Stimulated activated CD8-positive, alpha-beta memory T cell treated with anti-CD3 and anti-CD28 coated beads, Interleukin-2, amount 100 ng/mL, for 1 hour (primary cell): ENCODE measurements at places on chromosomes 12 and 14.
A peak's percentile ranks its signal among the peaks of the same experiment; 100 is the strongest.

- DNase-seq, result no peak
Measured at GRCh38 chr14:42628602-42629001, 1021.9 kb downstream of the LRFN5 start.

DNA sequence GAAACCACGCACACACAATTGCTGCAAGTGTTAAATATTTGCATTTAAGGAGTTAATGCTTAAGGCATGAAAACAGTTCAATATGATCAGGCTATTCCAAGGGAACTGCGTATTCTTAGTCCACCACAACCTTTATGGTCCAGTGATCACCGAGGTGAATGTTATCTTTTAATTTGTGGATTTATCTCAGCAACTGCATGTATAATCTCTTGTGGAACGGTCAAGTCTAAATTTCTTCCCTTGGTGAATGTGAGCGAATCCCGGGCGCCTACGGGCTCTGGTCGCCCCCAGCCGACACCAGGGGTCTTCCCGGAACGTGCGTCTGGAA is 999 bp upstream of the AK7 start:
- DNase-seq, result no peak

GRCh38 chr14:95901054-95901453 is 24.4 kb downstream of the TUNAR start:
- DNase-seq, result no peak

DNA sequence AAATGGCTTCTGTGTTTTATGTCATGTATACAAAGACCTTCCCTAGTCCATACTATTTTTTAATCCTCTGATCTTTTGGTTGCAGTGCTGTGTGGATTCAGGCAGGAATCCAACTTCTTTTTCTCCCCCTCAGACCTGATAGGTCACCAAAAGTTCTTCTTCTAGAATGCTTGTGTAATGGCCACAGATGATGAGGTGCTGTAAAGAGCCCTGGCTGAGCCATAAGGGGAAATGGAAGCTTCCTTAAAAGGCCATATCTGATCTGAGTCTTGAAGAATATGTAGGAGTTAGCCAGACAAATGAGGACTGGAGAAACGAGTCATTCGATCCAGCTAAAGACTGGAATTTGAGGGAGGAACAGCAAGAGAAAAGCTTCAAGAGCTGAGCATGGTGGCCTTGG is 353.9 kb downstream of the PCNX1 start:
- DNase-seq, result no peak

DNA sequence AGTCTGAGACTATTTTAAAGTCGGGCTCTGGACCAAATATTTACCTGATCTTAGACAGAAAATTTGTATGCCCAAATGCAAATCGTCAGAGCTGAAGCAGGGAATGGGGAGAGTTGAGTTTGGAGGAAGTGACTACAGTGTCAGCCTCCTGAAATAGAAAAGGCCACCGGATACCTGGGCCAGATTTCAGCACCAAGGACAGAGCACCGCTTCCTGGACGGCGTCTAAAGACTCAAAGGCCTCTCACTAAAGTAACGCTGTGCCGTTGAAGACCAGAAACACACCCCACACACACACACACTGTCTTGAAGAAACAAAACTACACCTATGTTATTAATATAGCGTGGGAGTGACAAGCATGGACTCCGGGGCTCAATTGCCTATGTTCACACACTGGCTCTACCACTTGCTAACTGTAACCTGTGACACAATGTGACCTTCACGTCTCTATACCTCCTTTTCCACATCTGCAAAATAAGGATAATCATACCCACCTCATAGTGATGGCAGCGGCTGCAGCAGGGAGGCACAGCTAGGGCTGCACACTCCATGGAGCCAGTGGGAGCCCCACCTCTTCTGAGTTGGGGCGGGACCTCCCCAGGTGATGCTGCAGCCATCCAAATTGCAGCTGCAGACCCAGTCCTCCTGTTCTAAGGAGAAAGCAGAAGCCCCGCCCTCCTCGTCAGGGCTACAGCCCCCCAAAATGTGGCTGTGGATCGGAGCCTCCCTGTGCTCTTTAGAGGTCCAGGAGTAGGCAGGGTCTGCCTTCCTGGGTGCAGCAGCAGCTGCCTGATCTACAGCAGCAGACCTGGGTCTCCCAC is 35.6 kb downstream of the KRT76 start:
- DNase-seq, result peak; percentile 50

GRCh38 chr12:106070147-106070546 is 68.6 kb downstream of the NUAK1 start:
- DNase-seq, result no peak

DNA sequence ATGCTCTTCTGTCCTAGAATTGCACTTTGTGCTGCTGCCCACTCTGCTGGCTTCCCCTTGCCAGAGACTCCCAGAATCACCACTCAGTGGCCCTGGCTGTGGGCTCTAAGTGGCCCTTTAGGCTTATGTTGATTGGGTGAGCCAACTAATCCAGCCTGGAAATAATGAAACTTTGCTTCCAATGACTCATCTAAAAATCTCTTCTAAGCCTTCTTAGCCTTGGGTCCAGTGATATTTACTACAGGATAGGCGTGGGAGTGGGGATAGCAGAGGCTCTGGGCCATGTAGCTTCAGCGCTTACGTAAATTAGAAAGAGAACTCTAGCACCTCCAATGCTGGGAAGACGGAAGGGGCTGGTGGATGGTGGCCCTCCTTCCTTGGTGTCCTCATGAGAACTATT is 137.9 kb downstream of the TTC8 start:
- no peak for DNase-seq

- DNase-seq, result no peak
Measured at GRCh38 chr12:105961821-105962671, 176.7 kb downstream of the NUAK1 start.

- no peak for DNase-seq
Measured at GRCh38 chr12:131892711-131893604, 1.5 kb upstream of the ULK1 start.

GRCh38 chr12:99453836-99454538 is 193.6 kb upstream of the GARIN6 start:
- no peak for DNase-seq

DNA sequence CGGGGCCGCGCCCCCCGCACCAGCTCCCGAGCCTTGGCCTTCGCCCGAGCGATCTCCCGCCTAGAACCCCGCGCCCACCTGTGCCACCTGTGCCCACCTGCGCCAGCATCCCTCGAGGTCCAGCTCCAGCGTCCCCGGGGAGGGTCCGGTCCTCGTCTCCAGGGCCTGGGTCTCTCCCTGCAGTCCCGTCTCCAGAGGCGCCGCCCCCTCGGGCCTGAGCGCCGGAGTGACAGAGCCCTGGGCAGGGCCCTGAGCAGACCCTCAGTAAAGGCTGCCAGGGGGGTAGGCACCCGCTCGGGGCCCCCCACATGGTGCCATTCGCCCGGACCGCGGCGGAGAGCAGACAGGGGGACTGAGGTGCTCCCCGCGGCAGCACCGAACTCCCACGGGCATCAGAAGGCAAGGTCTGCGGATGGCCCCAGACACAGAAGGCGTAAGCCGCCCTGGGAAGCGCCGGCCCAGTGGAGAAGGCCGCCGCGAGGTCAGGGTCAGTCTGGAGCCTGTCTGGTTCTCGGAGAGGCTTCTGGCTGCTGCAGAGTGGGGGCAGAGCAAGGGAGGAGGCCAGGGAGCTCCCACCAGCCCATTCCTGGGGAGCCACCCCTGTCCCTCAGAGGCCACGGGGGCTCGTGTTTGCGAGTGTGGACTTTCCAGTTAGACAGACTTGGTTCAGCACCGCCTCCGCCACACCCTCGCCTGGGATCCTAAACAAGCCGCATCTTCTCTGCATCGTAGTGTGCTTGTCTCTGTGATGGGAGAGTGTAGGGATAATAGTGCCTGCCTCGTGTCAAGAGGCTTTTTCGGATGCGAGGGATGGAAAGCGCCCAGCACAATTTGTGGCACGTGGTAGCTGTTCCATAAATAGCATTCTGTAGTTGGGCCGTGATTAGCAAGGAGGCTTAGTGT is 1.1 kb upstream of the PPP1R13B start:
- no peak for DNase-seq

DNA sequence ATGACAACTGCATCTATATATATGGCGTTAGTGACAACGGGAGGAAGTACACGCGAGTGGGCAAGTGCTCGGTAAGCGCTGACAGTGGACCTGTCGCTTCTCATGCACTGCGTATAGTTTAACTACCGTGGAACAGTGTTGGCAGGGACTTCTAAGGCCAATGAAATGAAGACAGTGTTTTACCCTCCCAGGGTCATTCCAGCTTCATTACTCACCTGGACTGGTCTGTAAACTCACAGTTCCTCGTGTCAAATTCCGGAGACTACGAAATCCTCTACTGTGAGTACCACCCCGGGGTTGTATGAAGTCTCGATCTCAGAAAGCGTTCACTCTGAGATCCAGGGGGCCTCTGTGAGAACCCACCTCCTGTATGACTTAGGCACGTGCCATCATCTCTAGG is 129.2 kb upstream of the EVL start:
- no peak for DNase-seq

- no peak for DNase-seq
Measured at GRCh38 chr12:124390442-124391097, 95.7 kb downstream of the RFLNA start.

GRCh38 chr12:110928700-110929099 is 8.3 kb upstream of the MYL2 start:
- DNase-seq, result no peak

DNA sequence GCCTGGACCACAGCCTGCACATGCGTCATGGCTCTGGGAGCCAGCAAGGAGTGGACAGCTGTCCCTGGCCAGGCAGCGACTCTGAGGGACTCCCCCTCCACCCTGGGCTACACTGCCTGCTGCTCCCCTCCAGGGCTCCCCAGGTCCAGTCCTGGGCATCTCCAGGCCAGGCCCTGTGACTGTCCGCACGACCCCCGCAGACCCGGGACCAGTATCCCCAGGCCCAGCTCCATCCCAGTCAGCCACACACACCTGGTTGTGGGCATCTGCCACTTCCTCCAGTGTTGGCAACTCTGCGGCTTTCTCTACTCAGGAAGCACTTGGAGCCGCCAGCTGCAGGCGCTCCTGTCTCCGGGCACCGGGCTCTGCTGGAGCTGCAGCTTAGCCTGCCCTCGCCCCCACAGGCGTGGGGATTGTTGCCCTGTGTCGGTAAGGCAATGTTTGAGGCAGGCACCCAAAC is 2.4 kb downstream of the ULK1 start:
- DNase-seq, result no peak

GRCh38 chr12:51705450-51705849 is 114.4 kb downstream of the SCN8A start:
- no peak for DNase-seq

- DNase-seq, result no peak
Measured at GRCh38 chr12:103336940-103337339, 158.8 kb downstream of the C12orf42 start.
